ENCODE measurements at places on chromosomes 5 and 9.
A peak's percentile ranks its signal among the peaks of the same experiment; 100 is the strongest.

GRCh38 chr5:179780362-179780761, 13.4 kb upstream of the LTC4S start:
- no peak for DNase-seq

GRCh38 chr9:74887041-74887980, at the start of gene TRPM6:
Gene TRPM6, minus strand, starts transcription at chr9:74887921. Its CDS starts 65 bp downstream, at chr9:74887856.
- DNase-seq: peak; percentile 34

- no peak for DNase-seq
These were observed 408.5 kb downstream of the KIAA0825 start for GRCh38 chr5:94209774-94210355.

- no peak for DNase-seq
These were observed 50.8 kb upstream of the NOTCH1 start for GRCh38 chr9:136596630-136597031.

DNA sequence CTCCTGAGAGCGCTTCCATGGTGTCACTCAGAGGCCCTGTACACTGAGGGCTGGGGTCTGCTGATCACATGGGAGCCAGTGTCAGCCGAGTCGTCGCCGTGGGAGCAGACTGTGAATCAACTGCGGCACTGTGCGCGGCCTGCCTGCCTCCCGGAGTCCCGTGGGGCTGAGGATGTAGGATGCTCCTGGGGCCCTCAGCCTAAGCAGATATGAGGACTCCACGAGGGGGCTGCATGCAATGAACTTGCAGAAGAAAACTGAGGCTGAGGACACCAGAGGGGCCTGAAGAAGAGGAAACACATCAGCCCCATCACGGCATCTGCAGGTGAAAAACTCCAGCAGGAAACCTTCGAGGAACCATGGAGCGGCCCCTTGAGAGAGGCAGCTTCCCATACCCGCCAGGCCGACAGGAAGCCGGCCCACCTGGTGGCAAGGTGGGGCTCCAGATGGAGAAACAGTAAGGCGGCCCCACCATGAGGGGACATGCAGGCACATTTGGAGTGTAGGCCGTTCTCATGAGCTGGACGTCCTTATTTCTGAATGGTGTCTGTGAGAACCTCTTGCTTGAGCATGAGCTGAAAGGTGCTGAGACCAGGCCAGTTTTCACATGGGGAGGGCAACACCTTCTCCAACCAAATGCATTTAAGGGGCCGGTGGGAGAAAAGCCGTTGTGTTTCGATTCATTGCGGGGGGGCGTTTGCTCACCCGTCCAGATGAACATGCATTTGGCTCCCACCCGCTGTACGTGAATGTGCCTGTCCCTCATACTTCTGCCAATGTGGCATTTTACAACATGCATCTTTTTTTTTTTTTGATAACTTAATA, 35.2 kb upstream of the ADAMTS2 start:
- no peak for DNase-seq

DNA sequence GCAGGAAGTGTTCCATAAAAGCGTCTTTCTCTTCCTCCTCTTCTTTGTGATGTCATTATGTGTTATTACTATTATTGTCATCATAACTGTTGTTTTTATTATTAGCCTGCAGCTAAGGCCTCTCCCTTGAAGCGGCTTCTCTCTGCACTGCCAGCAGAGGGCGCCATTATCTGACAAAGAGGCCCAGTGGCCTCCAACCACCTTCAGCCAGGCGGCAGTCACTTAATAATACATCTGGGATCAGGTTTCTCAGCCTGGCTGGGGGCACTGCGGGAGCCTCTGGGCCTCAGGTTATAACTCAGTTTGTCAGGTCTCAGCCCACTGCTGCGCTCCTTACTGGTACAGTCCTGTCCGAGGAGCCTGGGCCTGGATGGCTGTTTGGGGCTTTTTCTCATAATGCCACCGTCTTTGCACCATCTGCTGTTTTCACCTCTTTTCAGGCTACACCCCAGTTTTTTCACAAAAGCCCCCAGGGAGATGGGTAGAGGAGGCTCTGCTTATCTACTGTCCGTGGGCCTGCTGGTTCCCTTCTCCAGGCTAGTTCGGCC, 281.9 kb downstream of the NSG2 start:
- DNase-seq: peak; percentile 57

DNA sequence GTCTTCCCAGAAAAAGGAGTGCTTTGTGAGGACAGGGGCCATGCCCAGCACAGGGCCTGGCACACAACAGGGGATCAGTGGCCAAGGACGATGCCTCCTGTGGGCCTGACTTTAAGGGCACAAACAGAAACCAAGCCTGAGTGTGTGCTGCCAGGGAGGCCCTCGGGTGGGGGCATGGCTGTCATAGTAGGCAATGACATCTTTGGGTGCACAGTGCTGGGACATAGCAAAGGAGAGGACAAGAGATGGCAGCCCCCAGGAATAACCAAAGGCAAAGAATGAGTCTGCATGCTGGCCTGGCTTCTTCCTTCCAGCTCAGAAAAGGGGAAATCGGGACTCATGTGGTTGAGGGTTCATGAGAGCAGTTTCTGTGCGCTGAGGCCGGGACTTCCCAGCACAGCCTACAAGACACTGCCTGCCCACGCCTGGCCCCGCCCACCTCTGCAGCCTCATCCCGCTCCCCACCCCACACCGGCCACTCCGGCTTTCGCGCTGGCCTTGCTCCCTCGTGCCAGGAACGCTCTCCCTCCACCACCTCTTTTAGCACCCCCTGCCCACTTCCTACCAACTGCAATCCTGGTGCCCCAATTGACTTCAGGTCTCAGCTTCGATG, 13.8 kb upstream of the LHX2 start:
- no peak for DNase-seq

DNA sequence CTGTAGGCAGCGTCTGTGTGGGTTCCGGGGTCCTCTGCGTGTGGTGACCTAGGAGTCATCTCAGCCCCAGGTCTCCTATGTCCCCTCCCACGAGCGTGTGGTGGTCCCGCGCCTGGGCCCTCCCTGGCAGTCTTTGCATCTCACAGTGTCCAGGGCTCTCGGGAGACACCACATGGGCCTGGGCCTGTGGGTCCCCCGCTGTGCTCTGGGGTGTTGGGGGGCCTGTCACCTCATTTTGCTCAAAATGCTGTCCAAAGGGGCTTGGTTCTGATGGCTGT, 27.1 kb downstream of the CEP72 start:
- no peak for DNase-seq
